ENCODE measurements at places on chromosomes 4 and X.

DNA sequence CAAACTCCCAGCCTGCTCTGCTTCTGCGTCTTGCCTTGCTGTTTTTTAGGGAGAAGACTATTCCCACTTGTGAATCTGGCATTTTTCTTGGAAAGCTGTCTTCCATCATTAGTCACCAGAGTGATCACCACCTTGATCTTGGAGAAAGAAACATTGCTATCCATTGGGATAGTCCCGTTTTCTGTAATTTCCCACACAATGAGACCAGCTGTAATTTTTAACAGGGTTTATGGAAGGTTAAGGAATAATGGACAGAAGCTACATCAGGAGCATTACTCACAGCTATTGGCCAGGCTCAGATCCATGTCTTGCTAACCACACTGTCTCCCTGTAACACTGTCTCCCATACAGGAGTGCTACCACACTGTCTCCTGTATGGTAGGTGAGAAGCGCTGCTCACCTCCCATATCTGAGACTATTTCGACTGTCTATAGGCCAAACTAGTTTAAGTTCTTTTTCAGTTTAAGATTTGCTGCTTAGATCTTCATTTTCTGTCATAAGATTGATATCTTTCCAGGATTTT, 523.0 kb downstream of the SPRY1 start:
- DNase-seq = no peak

- DNase-seq = no peak
These were observed 379.5 kb upstream of the MAD2L1 start for GRCh38 chr4:120446051-120446567.

GRCh38 chr4:139857021-139857420, 191.4 kb downstream of the MGST2 start:
- DNase-seq = no peak

- DNase-seq = no peak
These were observed 136.5 kb downstream of the GRIA3 start for GRCh38 chrX:123320622-123321021.

DNA sequence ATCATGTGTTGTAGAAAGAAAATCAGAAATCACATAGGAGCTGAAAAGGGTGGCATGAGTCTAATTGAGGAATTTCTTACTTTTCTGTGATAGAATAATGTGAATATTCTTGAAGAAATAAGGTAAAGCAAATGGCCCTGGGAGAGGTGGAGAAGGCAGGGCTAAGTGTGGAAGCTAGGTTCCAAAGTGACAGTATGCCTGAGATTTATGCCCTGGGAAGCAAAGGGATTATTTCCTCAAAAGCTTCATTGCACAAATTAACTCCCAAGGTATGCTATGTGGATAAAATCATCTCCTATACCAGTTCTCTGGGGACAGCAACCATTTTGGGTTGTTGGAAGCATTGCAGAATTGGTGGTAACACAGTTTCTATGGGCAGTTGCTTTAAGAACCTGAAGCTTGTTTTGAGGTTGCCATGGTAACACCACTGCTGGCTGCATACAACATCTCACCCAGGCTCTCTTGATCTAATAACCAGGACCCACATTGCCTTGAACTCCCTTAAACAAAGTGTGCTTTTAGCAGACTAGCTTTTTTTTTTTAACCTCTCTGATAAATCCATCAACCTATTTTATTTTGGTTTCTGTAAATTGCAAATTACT, 21.0 kb downstream of the MAOA start:
- peak; percentile 39 for DNase-seq

DNA sequence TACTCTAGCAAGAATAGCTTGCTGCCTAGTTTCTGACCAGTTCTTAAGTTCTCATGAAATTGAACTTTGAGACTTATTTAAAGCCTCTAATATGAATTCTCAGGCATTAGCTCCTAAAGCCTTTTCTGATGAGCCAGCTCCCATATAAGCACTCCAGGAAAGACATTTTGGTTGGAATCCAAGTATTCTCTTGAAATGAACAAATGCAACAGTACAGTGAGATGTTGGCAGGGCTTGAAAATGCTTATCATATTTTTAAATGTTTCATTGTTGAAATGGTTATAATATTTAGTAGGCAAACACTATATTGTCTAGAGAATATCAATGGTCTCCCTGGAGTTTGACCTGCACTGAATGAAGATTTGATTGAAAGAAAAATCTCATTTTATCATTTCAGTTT, 240.3 kb downstream of the ANK2 start:
- DNase-seq = no peak

GRCh38 chrX:38718311-38718710, 82.9 kb upstream of the MID1IP1 start:
- DNase-seq = no peak

DNA sequence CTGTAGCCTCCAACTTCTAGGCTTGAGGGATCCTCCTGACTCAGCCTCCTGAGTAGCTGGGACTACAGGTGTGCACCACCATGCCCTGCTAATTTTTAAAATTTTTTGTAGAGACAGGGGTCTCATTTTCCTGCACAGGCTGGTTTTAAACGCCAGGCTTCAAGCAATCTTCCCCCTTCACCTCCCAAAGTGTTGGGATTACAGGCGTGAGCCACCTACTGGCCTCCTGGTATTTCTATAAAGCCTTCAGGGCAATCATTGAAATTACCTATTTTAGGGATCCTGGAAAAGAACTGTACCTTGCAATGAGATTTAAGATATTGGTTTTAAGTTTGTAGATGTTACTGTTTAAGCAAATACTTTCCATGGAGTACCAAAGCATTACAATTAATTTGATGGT, 13.5 kb upstream of the PLS3 start:
- DNase-seq = no peak

- no peak for DNase-seq
These were observed 79.1 kb downstream of the ELOVL6 start for GRCh38 chr4:110119337-110119736.

- DNase-seq = peak; percentile 28
These were observed 306.4 kb downstream of the PTTG2 start for GRCh38 chr4:38266616-38267015.

- no peak for DNase-seq
These were observed 13.4 kb upstream of the NHS start for GRCh38 chrX:17361620-17362019.

GRCh38 chr4:74446896-74447295, 2.0 kb downstream of the AREG start:
- DNase-seq = no peak

DNA sequence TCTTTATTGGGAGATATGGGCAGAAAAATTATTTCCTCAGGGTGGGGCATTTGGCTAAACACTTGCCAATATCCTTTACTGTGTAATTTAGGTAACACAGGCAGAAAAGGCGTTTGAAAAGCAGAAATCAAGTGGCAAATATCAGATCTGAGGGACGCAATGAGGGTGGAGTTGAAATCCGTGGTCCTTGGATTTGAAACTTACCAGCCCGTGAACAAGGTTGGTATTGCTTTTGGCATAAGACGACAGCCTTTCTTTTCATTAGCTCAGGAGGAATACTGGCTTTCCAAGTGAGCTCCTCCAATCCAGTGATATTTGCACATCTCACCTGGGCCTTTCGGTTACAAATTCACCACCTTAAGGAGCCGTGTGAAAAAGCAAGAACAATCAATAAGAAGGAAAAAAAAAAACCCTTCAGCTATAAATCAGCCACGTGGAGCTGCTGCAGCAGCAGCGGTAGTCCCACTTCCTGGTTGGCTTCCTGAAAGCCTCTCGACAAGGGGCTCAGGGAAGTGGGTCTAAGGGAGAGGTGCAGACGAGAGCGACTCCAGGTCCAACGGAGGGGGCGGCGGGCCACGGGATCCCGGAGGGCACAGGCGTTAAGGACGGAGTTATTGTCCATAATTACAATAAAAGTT, 734 bp upstream of the GALNT7 start:
- peak; percentile 49 for DNase-seq

DNA sequence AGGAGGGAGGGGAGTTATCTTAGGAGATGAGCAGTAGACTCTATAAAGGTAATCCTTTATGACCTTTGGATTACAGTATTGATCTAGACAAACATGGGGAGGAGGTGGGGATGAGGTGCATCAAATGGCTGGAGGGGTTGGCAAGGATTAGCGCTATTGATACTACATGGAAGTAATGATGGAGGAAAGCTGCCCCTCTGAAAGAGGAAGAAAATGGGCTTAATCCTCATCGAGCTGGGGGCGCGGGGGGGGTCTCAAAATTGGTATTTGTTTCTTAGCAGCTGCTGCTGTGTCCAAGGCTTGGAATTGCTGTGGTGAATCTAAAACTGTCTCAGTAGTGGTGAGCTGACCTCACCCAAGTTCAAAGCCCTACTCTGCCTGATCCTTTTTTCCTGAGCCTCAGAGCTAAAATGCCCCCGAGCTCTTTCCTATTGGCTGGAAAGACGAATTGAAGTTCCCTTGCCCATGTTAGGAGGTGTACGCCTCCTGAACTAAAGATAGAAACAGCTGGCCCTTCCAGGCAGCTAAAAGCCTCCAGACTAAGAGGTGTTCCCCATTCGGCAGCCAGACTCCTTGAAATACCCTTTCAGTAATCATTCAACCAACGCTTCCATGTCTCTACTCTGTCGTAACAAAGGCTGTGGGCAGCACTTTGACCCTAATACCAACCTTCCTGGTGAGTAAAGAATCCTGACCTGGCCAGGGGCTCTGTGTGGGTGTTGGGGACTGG, at the start of gene ITGB1BP2:
TSS of gene ITGB1BP2 (plus strand) at position 556 of the 730 bp plus-strand sequence. CDS start at position 613, 57 bp downstream.
- peak; percentile 44 for DNase-seq

- DNase-seq = peak; percentile 49
These were observed 767 bp upstream of the SMIM20 start for GRCh38 chr4:25913056-25913850.

DNA sequence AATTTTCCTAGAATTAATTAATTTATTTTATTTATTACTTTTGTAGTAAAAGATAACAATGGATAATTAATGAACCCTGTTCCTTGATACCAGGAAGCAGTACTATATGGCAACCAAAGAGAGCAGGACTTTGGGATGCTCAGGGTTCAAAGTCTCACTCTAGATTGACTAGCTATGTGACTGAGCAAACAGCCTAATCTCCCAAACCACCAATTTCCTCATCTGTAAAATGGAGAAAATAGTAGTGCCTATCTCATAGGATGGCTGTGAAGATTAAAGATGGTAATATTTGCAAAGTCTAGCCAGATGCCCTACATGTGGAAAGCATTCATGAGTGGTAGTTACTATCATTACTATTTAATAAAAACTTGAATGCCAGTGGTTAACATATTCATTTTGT, 97.6 kb downstream of the PRDM5 start:
- no peak for DNase-seq

DNA sequence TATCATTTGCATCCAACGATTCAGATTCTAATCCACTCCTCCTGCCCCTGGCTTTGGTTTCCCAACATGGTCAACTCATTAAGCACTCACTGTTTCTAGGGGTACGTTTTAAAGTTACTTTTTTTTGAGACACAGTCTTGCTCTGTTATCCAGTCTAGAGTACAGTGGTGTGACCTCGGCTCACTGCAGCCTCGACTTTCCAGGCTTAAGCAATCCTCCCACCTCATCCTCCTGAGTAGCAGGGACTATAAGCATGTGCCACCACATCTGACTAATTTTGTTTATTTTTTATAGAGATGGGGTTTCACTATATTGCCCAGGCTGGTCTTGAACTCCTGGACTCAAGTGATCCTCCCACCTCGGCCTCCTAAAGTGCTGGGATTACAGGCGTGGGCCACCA, 48.9 kb downstream of the TMEM156 start:
- DNase-seq = no peak

GRCh38 chrX:154443992-154444754, at the start of gene FAM50A:
Gene FAM50A, plus strand, starts transcription at chrX:154444141. Its CDS starts 95 bp downstream, at chrX:154444236.
- peak; percentile 86 for DNase-seq

- no peak for DNase-seq
These were observed 403.4 kb upstream of the NR3C2 start for GRCh38 chr4:148845609-148846008.

DNA sequence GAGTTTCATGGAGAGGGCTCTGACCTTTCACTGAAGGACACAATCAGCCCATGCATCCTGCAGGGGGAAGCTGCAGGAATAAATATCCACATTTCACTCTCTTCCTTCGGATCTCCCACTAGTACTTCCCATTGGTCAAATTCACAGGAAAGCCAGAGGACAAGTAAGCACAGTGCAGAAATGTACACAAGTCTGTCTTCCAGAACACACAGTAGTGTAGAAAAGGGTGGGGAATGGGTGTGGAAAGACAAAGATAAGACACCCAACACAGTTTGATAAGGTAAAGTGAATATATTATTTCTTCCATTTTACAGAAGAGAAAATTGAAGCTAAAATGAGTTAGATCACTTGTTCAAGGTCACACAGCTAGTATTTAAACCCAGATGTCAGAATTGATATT, 81.1 kb upstream of the PCDH19 start:
- no peak for DNase-seq

DNA sequence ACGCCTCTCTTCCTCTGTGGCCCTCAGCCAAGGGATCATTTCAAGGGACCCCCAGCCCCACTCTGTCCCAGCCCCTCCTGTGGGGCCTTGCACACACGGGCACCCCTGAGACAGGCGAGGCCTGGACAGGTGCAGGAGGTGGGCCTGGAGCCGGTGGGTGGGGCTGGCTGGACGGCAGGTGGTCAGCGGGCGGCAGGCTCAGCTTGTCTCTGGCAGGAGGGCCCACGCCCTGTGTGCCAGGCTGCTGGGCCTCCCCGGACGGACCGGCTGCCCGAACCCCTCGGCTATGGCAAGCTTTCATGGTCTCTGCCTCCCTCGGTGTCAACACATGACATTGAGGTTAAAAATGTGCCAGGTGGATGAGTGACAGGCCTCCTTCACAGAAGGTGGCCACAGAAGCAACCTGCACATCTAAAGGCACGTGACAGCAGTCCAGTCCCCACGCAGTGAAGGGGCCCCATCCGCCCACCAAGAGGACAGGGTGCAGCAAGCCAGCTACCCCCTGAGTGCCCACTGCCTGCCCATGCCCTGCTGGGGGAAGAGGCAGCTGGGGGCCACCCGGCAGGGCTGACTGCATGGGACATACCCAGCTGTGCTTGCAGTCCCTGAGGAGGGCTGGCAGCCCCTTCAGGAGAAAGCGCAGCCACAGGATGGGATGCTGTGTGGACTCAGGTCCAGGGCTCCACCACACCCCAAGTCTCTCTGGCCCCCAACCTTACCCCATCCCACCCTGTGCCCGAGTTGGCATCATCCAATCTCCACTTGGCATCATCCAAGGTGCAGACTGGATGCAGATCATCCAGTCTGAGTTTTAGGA, 109.3 kb downstream of the FAM53A start:
- no peak for DNase-seq

GRCh38 chr4:138199568-138200235, 42.4 kb downstream of the SLC7A11 start:
- DNase-seq = no peak

DNA sequence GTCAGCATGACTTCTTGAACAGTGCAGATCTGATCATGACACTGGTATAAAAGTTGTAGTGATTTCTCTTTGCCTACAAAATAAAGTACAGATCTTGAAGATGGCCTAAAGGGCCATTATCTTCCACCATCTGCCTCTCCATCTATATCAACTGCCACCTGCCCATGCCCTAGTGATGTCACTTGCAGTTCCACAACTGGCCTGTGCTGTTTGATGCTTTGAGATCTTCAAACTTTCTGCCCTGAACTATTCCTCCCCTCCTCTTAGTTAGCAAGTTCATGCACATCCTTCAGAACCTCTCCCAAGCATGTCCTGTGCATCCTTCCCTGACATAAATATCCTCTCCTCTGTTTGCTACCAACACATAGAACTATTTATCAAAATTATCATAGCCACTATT, 217.0 kb downstream of the SOWAHB start:
- DNase-seq = no peak

GRCh38 chrX:47366041-47366722, 4.2 kb upstream of the ZNF157 start:
- peak; percentile 71 for DNase-seq
